ENCODE measurements at places on chromosomes 1 and 21.

- no peak for DNase-seq
These were observed 13.8 kb upstream of the AK2 start for GRCh38 chr1:33050221-33051076.

DNA sequence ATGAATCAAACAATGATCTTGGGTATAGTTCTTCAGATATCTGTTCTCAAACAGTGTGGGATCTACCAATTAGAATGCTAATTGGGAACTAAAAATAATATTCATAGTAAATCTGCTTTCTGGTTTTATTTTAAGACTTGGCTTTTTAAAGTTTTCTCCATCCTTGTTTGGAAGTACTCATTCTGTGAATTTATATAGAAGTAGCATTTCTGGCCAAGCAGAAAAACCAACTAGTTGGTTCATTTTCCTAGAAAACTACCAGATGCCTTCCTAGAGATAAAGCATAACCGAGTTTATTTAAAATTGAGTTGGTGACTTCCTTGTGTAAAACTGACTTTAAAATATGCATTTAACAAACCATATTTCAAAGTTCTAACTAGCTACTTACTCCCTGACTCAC, 48.8 kb downstream of the DNM3 start:
- DNase-seq = no peak

DNA sequence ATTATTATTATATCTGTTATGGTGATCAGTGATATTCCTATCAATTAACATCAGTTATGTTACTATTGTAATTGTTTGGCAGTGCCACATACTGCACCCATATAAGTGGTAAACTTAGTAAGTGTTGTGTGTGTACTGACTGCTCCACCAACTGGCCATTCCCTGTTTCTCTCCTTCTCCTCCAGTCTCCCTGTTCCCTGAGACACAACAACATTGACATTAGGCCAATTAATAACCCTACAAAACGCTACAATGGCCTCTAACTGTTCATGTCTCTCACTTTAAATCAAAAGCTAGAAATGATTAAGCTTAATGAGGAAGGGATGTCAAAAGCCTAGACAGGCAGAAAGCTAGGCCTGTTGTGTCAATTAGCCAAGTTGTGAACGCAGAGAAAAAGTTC, 6.6 kb upstream of the THRAP3 start:
- DNase-seq = no peak

- no peak for DNase-seq
These were observed 42.5 kb downstream of the ZBTB40 start for GRCh38 chr1:22494144-22494543.

DNA sequence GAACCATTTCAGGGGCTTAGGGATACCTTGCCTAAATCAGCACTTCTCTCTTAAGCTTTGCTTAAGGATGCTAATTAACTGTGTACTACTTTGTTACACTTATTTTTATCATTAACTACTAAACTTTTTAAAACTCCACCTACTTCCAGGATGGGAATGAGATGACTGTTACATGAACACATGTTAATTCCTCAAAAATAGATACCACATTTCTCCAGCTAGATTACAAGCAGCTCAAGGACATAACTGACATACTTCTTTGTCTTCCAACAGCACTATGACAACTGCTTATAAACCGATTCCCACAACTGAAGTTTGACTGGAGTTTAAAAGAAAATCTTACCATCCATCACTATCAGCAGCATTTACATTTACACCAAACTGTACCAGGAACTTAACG, 53.7 kb downstream of the TP53BP2 start:
- no peak for DNase-seq

GRCh38 chr1:183733715-183734114, 71.2 kb upstream of the RGL1 start:
- no peak for DNase-seq

- DNase-seq = no peak
These were observed 31.8 kb downstream of the C1orf87 start for GRCh38 chr1:60041783-60042182.

DNA sequence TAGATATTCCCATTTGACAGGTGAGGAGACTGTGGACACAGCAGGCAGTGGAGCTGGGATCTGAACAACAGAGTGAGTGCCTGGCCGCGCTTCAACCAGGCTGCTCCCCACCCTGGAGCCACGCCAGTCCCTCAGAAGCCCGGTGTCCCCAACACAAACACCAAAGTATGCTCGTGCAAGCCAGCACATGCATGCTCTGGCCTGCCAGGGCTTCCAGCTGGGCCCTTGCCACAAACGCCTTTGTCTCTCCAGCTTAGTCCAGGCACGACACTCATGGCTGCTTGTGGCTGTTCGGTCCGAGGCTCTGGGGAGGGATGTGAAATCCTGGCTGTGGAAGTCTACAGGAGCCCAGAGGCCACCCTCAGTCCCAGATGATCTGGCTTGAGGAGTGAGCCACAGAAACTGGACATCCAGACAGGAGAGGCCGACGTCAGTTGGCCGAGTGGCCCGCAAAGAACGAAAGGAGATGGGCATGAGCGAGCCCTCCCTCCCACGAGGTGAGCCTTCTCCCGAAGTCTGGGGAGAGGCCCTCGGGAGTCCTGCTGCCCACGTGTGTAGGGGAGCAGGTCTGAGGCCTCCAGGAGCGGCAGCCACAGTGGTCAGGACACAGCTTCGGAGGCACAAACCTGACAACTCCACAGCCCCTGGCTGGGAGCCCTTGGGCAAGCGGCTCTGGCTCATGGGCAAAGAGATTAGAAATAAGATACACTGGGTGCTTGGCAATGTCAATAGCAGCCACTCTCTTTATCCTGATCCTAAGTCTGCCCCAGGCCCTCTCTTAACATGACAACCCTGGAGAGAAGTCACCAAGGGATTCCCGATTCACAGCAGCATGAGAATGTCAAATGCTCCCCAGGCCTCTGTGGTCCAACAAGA, 117.1 kb upstream of the IFFO2 start:
- no peak for DNase-seq

GRCh38 chr1:1542766-1543705, 2.6 kb upstream of the TMEM240 start:
- no peak for DNase-seq

- DNase-seq = no peak
These were observed 209.7 kb downstream of the PATJ start for GRCh38 chr1:61951731-61952580.

GRCh38 chr1:54851936-54852524, 35.0 kb downstream of the DHCR24 start:
- DNase-seq = no peak

GRCh38 chr1:209583408-209583807, at the start of gene CAMK1G:
Gene CAMK1G, plus strand, starts transcription at chr1:209583714. Its CDS starts 11,270 bp downstream, at chr1:209594984.
- no peak for DNase-seq

DNA sequence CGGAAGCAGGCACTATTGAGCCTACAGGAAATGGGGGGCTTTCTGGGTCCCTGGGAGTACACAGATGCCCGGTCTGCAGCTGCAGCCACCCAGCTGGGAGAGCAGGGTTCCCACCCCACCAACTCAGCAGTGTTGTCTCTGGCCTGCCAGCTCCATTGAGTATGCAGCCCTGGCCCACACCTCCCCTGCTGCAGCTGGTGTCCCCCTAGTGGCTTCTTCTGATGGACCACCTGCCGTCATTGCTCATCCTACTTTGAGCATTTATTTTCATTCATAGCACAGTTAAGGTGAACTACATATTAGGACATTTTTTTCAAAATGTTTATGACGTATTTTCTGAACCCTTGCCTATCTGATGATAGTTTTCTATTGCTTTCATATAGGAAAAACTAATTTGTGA, 189.8 kb upstream of the LYPLAL1 start:
- DNase-seq = no peak

DNA sequence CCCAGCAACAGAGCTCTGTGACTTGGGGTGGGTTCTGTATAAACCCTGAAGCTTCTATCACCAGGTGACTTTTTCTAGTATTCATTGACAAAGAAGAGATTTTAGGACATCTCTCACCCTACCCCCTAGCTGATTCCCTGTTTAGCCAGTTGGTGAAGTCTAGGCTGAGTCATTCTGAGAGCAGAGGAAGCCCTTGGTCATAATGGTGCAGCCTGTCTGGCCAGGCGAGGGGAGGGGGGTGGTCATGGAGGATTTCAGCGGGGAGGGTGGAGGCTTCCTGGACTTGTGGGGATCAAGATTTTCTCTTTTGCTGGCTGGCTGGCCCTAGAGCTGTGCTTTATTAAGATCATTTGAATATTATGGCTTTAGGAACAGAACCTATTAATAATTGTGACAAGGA, 262.6 kb downstream of the CAMTA1 start:
- DNase-seq = no peak

DNA sequence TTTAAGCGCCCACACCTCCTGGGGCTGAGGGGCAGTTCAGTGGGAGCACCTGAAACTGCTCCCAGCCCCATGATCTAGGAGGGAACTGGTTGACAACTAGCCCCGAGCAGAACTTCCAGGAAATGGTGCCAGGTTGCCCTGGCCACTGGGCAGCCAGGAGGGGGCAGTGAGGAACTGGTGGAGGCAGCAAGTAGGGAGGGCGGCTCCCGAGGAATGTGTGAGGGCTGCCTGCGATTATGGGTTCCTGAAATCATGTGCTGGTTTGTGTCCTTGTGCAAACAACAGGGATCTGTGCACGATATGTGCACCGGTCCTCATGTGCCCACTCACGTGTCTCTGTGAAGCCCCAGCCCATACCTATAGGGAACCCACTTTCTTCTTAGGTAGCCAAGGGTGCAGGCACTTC, 9.9 kb downstream of the GPR3 start:
- DNase-seq = no peak

- no peak for DNase-seq
These were observed 38.8 kb downstream of the POFUT2 start for GRCh38 chr21:45248893-45249381.

DNA sequence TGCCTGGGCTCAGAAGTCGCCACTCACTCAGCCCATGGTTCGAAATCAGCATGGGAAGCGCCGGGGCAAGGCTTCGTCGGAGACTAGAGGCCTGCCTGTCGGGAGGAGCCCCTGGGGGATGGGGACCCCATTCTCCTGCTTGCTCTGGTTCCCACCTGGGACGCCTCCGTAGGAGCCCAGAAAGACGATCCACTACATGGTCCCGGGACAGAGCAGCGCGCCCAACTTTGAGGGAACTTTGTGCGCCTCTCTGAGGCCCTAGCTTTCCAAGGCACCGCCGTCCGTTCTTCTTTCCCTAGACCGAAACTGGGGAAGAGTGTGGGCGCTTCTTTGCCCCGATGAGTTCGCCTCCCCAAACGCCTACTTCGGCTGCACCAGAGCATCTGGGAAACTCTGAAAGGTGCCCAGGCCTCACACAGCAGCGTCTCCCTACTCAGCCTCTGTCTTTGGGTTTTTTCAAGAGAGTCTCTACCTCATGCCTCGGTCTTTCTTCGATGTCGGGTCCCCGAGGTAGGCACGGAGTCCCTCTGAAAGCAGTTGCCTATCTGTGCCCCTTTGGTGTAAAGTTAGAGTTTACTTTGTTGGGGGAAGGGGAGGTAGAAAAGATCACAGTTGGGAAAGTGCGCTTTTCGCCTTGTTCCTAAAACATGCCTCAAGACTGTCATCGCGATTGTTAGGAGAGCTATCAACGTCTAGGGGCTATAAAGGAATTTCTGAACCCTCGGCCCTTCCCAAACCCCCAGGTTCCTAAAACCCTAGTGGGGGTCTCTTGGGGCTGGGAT, 14.0 kb downstream of the NR5A2 start:
- DNase-seq = no peak

- no peak for DNase-seq
These were observed 72.5 kb upstream of the MORC3 start for GRCh38 chr21:36247316-36248010.

- no peak for DNase-seq
These were observed 30.8 kb downstream of the KCNA10 start for GRCh38 chr1:110488161-110488560.

GRCh38 chr1:184509105-184509504, 122.3 kb downstream of the C1orf21 start:
- no peak for DNase-seq

GRCh38 chr1:205972491-205973168, 29.4 kb upstream of the SLC26A9 start:
- no peak for DNase-seq

DNA sequence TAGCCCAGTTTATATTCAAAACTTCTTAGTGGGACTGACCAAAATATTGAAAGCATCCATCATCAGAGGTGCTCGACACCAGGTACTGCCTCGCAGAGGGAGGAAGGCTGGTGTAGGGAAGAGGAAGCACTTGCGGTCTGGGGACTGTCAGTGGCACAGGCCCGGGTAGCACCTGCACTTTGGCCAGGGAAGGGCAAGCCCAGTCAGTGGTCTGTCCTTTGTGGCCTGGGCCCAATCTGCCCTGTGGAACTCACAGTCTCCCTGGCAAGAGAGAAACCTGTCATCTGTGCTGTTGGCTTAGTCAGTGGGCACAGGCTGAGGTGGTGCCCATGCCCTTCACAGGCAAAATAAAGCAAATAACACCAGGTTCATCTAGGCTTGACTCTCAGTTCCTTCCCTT, 77.4 kb downstream of the SYT6 start:
- no peak for DNase-seq

GRCh38 chr1:54919367-54920359, 32.7 kb upstream of the DHCR24 start:
- no peak for DNase-seq
